BJ (cell line): ENCODE measurements at places on chromosomes 5 and 9.

DNA sequence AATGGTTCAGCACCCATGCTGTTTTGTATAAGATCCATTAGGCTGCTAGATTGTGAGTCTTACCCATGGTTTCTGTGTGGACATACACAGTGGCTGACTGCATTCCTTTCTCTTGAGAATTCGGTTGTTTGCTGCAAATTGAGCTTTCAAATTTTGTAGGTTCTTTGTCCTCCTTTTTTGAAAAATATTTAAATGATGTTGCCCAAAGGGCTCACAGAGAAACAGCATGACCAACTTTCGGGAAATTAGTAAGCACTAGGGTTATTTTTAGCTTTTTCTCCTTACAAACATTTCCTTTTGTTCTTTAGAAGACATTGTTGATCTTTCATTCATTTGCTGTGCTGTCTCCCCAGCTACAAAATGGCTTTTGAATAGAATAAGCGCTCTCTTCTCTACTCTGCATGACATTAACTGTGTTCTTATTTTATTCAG is 79.4 kb downstream of the NLN start:
- DNase-seq: peak; percentile 70

GRCh38 chr9:137694962-137695875 is 76.4 kb downstream of the EHMT1 start:
- DNase-seq: no peak

- DNase-seq: no peak
Measured at GRCh38 chr5:135457424-135458071, 5.4 kb upstream of the TIFAB start.

GRCh38 chr9:82183181-82183860 is 194.7 kb downstream of the SPATA31D1 start:
- DNase-seq: no peak

- no peak for DNase-seq
Measured at GRCh38 chr9:9124616-9125015, 1325.0 kb upstream of the DMAC1 start.

GRCh38 chr5:31193591-31194467 is at the start of gene CDH6:
Gene CDH6 (plus strand): TSS chr5:31193686. CDS start chr5:31267474, 73,788 bp downstream.
- no peak for DNase-seq

- DNase-seq: no peak
Measured at GRCh38 chr5:16933337-16933736, 2.8 kb downstream of the MYO10 start.

- DNase-seq: no peak
Measured at GRCh38 chr5:118968925-118969375, 19.4 kb downstream of the DTWD2 start.

DNA sequence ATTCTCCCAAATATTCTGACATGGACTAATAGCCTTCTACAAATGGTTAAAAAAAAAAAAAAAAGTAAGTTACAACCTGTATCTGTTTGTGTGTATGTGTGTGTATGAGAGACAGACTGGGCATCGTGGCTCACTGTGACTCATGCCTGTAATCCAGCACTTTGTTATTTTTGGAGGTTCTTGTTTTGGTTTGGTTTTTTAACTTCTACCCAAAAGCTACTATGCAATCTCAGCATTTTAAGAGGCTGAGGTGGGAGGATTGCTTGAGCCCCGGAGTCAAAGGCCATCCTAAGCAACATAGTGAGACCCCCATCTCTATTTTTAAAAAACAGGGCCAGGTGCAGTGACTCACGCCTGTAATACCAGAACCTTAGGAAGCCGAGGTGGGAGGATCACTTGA is 17.6 kb upstream of the HAVCR1 start:
- DNase-seq: peak; percentile 26

DNA sequence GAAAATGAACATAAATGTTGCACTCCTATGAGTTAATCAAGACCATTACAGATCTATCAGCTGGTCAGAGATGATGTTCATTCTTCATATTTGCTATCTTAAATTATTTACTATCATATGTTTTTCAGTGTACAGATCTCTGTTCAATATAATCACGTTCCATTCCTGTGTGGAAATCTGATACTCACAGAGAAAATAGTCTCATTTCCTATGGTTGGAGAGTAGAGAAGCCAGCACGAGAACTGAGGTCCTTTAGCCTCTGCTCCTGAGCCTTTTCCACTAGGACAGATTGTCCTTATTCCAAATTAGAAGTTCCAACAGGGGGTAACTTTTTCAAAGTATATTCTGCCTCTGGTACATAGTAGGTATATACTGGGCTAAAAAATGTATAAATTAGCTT is 29.2 kb downstream of the UGCG start:
- no peak for DNase-seq

- no peak for DNase-seq
Measured at GRCh38 chr5:76386360-76386759, 16.7 kb upstream of the IQGAP2 start.
